A549 treated with GW870086 at 1 μM for 4 hours (cell line): ENCODE measurements at places on chromosomes 2 and 18. TPM values are rescaled to one million over a fixed set of nuclear protein-coding genes. Genes with fewer than 3 reads are reported as not detected.

Gene SPP2
- total RNA-seq: not detected in 5 replicates

Gene RAD51AP2
- not detected in 5 replicates for total RNA-seq

Gene ANKRD62
- total RNA-seq: not detected in 5 replicates

Gene LIMS1
- total RNA-seq: 46.5 to 70.3 TPM (median 68.3 TPM) in 5 replicates

Gene LYPD6B
- not detected in 5 replicates for total RNA-seq

Gene SAG
- total RNA-seq: 0.02 TPM in 1 of 5 replicates, not detected in the others

Gene GAREM2
- 6.1 to 8.5 TPM (median 7.1 TPM) in 5 replicates for total RNA-seq

Gene C2orf80
- total RNA-seq: not detected in 5 replicates

Gene EFR3B
- 11.3 to 13.7 TPM (median 12.3 TPM) in 5 replicates for total RNA-seq

Gene UGT1A9
- total RNA-seq: 4.1 to 6.1 TPM (median 4.5 TPM) in 5 replicates

Gene ERICH2
- total RNA-seq: not detected in 5 replicates
